Lung microvascular endothelial cell (primary cell): ENCODE measurements at places on chromosomes 7 and 10.

DNA sequence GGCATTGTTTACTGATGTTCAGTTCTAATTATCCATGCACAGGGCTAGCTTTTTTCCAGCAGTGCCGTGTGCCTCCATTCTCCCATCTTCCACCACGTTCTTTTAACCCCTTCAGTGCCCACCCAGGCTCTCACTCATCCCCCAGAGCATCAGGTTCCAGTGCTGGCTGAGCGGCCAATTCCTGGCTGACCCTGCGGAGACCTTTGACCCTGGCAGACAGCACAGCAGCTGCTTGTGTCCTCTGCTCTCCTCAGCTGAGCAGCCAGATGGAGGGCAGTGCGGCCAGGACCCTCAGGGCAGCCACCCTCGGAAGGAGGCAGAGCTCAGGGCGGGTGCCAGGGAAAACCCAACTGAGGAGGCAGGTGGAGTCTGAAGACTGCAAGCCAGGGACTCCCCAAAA lies 48.4 kb downstream of the ZNF503 start:
- no peak for DNase-seq

DNA sequence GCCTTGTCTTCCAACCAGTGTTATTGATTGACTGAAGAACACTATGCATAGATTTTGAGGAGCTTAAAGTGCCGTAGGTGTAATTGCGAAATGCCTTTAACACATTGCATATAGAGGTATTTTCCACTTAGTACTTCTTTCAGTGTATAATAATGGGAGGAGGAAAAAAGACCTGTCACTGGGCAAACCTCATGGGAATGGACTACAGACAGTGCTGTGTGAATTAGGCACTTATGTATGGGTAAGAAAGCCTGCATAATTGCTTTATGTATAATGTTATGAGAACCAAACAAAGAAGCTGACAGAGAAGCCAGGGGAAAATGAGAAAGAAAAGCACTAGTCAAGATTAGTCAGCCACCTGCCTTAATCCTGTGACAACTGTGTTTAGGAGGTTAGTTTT lies 12.4 kb upstream of the SCRN1 start:
- no peak for DNase-seq

- DNase-seq = peak; percentile 19
Measured at GRCh38 chr7:47806701-47807103, 141.6 kb downstream of the PKD1L1 start.

- DNase-seq = no peak
Measured at GRCh38 chr7:117480978-117481377, 1.2 kb downstream of the CFTR start.

GRCh38 chr10:95540514-95541052 lies 20.6 kb downstream of the SORBS1 start:
- no peak for DNase-seq
